ENCODE measurements at places on chromosomes 5 and 9.
A peak's percentile ranks its signal among the peaks of the same experiment; 100 is the strongest.

GRCh38 chr9:70044490-70045307, 1.1 kb downstream of the MAMDC2 start:
- DNase-seq, result no peak

- DNase-seq, result no peak
Measured at GRCh38 chr5:79851391-79851863, 139.6 kb downstream of the MTX3 start.

GRCh38 chr9:78783743-78784142, 486.8 kb downstream of the PSAT1 start:
- DNase-seq, result no peak

DNA sequence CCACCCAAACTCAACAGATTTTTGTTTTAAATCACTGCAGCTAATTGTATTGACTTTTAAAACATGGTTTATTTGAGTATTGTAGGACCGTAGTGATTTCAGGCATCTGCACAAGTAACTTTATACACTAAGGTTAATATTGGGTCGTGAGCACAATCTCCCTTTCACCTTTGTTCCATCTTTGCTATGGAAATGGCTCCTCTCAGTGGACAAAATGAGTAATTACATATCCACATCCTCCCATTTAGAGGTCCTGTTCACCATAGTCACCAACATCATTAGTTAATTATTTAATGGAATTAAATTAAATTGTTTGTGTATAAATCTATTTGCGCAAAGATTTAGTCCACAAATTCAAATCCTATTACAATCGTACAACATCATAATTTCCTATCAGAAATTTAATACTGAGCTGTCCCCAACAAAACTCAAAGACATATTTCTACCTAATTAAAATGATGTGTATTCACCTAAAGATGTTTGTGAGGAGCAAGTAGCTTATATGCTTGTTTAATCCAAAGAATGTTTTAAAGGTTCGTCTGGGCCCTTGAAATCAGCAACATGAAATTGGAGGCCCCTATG, 173.0 kb upstream of the DAPK1 start:
- DNase-seq, result no peak

GRCh38 chr5:10353241-10354047, at the start of gene MARCHF6:
MARCHF6 (plus strand) TSS chr5:10353695; CDS start chr5:10353899, 204 bp downstream.
- DNase-seq, result peak; percentile 99

GRCh38 chr5:51977014-51977413, 593.8 kb downstream of the ISL1 start:
- DNase-seq, result no peak

DNA sequence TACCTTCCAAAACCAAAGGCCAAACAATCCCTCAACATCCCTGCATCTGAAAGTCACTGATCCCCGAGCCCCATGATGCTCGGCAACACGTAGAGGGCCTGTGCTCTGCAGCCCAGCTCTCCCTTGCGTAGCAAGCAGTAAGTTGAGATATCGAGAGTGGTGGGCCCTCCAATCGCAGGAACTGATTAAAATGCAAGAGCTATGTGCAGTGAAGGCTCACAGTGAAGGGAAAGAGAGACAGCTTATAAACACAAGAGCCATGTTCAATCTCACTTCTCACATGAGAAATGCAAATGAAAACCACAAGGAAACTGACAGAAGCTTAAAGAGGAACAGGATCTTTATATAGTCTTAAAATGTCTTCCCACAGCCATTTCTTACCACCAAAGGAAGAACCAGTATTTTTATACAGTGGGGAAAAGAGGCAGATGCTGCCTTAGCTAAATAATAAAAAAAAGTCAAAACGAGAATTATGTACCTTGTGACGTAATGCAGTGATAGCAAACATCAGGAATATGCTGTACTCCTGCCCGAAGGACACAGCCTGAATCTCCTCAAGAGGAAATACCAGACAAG, 24.6 kb downstream of the TTF1 start:
- no peak for DNase-seq

- DNase-seq, result no peak
Measured at GRCh38 chr9:93357649-93358048, 93.8 kb upstream of the FAM120A start.

DNA sequence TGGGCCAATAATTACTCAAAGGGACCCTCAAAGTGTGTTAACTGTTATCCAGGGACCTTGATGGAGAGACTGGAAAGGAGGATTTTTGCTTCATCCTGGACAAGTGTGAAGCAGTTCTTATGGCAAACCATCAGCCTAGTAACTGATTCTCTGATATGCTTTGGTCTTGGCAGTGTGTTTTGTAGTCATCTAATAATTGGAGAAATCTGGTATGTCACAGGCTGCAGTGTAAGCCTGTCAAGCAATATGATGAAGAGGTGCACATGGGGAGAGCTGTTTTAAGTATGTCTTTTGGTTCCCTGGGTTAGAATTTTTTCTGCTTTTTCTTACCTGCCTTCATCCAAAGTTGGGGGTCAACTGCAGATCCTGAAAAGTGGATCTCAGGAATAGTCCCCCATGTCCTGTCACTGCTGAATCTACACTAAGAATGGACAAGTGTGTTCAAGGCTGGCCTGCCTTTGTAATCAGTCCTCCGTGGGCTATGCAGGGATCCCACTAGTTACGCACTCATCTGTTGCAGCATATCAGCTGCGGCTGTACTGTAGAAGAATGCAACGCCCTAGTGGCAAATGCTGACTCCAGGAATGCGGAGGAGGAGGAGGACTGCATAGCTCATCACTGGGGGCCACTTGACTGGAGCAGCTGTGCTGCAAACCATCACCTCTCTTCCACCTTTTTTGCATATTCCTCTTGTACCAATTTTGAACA, 1.9 kb downstream of the SPTAN1 start:
- DNase-seq, result no peak

DNA sequence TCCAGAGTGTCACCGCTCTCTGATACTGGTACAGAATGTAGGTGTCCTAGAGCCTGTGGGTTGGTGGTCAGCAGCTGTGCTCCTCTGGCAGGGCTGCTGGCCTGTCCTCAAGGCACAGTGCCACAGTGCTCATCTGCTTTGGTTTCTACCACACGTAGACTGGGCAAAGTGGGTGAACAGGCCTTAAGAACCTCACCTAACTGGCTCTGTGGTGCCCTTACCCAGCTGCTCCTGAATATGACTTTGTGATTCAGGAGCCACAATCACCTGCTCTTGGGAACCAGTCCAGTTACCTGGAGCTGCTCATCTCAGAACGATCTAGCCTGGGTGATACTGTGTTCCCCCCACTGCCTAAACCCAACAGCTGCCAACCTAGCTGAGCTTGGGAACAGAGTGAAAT, 6.4 kb downstream of the NOP16 start:
- DNase-seq, result no peak

DNA sequence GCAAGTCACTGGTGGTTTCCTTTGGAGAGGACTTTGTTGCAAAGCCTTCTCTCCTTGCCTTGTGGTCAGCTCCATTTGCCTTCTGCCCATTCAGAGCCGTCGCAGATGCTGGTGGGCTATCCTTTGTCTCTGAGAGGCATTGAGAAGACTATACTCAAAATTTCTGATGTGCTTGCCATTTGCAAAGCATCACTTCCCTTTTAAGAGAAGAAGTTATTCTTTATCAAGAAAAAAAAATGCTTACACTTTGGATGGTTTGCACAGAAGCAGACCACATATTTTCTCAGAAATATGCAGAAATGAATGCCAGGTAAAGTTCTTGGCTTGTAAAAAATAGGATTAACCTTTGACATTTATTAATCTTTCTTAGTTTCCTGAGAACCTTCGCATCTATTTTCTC, 195.8 kb upstream of the KLF4 start:
- DNase-seq, result no peak

DNA sequence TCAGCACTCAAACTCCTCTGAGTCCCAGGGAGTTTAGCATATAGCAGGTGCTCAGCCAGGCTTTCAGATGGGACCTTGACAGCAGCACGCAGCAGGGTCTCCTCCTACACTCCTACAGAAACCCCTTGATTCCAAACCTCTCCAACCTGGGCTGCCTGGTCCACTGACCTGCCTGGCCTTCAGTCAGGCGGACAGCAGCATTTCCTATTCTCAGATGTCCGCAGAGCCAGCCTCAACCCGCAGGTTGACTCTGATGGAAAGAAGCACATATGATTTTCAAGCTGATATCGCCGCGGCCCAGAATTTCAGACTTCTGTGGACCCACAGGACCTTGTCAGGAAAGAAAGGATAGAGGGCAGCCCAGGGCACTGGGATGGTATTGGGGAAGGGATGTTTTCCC, 5.3 kb upstream of the SLC25A48 start:
- no peak for DNase-seq

GRCh38 chr5:88681211-88681803, 201.7 kb downstream of the MEF2C start:
- DNase-seq, result no peak

GRCh38 chr9:12801663-12802062, 26.8 kb downstream of the LURAP1L start:
- no peak for DNase-seq

DNA sequence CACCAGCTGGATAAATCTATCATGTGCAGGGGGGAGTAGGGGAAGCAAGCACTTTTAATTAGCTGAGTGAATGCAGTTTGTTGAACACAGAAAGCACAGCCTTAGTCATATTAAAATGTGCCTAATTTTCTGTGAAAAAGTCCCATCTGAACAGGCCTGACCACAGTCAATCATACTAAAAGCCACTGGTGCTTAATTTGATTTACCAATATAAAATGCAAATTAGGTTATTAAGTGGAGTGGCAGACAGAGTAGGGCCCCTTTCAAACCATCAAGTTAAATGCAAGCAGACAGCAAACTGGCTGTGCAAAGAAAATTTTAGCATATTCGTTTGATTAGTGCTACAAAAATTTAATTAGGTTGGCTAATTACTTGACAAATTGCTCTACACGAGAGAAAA, 176.1 kb downstream of the ISL1 start:
- no peak for DNase-seq

DNA sequence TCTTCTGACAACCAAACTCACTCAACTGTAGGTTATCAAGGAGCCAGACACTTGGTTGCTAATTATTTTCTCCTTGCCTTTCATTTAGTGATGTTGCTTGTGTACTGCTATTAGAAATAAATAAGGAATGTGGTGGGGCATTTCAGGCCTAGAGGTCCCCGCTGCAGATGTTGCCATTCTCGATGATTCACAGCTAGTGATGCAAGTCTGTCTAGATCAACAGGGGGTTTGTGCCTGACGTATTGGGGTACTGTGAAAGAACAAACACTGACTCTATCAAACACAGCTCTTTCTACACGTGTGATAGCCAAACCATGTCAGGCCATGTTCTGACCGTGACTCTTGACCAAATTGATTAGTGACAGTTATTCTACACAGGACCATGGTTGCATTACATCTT, 144.7 kb downstream of the OSTF1 start:
- DNase-seq, result no peak

DNA sequence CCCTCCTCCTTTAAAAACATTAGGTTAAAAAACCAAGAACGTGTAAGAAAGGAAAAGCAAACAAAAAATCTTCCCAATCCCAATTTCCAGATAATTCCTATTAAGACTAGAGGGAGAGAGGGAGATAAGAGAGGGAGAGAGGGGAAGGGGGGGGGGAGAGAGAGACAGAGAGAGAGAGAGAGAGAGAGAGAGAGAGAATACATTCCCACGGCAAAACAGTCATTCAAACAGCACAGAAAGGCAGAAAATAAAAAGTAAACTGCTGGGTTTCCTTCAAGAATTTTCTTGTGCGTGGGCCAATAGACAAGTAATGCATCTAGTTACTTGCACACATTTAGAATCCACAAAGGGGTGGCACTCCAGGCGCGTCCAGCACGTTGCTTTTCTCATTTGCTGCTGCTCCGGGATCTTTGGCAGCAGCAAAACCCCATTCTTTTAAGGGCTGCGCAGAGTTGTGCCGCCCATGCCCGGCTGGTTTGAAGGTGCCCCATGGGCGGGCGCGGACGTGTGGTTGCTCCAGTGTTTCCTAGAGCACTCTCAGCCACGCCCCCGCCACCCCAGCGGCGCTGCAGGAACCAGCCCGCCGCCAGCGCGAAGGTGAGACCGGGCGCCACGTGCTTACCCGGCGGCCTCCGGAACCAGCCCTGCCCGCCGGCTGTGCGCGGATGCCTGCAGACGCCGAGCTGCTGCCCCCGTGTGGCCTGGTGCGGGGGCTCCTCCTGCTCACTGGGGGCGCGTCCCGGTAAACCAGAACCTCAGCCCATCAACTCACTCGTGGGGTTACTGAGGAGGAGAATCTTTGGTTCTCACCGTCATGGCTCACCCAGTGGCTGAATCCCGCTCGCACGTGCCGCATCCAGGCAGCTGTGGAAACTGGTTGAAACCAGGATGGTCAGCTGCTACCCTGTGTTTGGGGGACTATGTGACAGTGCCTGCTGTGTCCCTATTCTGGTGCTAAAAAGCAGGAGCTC, 44.6 kb downstream of the STC2 start:
- peak; percentile 39 for DNase-seq

- no peak for DNase-seq
Measured at GRCh38 chr9:77731008-77731698, 83.0 kb upstream of the GNA14 start.

DNA sequence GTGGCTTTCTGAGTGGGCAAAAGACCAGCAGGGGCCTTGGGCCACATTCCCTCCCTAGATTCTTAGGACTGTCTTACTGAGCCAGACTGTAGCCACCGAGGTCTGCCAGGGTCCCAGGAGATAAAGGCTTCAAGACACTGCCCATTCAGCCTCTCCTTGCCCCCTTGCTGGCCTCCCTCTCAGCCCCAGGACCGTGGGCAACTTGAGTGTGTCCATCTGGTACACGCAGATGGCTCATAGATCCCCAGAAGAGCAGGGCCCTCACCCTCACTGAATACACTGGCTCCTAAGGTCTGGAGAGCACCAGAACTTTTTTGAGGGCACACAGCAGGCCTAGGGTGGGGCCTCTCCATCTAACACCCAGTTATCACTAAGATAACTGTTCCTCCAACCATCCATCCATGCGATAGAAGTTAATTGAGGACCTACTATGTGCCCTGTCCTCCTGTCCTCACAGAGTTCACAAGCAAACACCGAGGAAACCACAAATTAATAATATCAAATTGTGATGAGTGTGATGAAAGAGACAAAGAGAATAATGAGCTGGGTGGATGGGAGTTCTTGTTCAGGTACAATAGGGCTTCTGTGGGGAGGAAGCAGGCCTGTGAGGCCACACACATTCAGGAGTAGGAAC, 4.9 kb upstream of the PDGFRB start:
- no peak for DNase-seq

- DNase-seq, result no peak
Measured at GRCh38 chr5:173538018-173538417, 78.4 kb downstream of the BOD1 start.

GRCh38 chr9:132268725-132269352, 85.9 kb downstream of the SETX start:
- DNase-seq, result peak; percentile 69
